ENCODE measurements at places on chromosomes 2 and 18. TPM values are rescaled to one million over a fixed set of nuclear protein-coding genes. Genes with fewer than 3 reads are reported as not detected.

The GRB14 gene
- total RNA-seq, result not detected

The CD8B2 gene
- total RNA-seq, result not detected

The CAPN13 gene
- total RNA-seq, result not detected

The TUBB8B gene
- total RNA-seq, result not detected
